ENCODE measurements at places on chromosomes 3 and 15. TPM values are rescaled to one million over a fixed set of nuclear protein-coding genes. Genes with fewer than 3 reads are reported as not detected.

DPPA2 gene
- not detected for total RNA-seq

LDHAL6B gene
- total RNA-seq: not detected

DNA sequence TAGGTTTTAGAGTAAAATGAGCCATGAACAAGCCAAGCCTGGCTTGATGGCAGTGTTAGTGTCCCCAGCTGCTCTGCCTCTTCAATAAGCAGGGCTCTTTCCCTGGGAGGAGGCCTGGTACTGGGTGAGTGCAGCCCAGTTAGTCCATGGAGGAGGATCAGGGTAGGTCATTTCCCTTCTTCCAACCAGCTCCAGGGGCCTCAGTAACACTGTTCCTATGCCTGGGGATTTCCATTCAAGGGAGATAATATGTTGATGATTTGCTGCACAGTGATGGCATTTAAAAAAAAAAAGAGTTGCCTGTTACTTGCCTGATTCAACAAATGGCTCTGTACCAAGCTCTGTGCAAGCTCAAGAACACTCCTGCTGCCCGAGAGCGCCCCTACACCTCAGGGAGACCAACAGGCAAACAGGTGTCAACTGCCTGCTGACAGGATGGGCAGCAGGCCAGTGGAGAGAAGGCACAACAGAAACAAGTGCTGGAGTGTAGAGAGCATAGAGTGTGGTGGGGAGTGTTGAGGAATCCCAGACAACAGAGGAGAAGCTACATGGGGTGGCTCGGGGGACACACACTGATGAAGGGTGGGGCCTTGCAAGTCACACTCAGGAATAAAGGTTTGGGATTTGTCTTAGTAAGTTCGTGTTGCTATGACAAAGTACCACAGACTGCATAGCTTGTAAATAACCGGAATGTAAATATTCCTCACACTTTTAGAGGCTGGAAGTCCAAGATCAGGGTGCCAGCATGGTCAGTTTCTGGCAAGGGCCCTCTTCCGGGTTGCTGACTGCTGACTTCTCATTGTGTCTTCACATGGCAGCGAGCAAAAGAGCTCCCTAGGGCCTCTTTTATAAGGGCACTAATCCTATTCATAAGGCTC is 78.6 kb upstream of the PXYLP1 start:
- DNase-seq: no peak

- DNase-seq: peak; percentile 81
Measured at GRCh38 chr15:61479613-61480012, 250.5 kb upstream of the RORA start.

DNA sequence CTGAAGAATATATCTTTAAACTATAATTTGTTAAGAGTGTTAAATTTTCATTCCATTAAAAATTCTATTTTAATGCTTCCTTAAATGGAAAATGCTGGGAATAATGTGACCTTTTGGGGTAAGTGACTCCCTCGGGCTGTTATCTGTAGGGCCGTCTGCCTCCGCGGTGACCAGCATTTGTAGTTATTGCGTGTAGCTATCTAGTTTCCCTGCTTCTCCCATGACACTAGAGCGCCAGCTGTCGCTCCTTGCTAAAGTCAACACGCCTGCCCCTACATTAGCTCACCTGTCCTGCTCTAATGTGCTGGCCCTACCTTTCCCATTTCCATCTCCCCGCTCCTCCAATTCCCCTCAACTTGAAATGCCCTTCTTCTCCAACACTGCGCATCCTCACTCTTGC is 12.4 kb upstream of the CHRM5 start:
- no peak for DNase-seq

CPNE9 gene
- total RNA-seq: not detected

DNA sequence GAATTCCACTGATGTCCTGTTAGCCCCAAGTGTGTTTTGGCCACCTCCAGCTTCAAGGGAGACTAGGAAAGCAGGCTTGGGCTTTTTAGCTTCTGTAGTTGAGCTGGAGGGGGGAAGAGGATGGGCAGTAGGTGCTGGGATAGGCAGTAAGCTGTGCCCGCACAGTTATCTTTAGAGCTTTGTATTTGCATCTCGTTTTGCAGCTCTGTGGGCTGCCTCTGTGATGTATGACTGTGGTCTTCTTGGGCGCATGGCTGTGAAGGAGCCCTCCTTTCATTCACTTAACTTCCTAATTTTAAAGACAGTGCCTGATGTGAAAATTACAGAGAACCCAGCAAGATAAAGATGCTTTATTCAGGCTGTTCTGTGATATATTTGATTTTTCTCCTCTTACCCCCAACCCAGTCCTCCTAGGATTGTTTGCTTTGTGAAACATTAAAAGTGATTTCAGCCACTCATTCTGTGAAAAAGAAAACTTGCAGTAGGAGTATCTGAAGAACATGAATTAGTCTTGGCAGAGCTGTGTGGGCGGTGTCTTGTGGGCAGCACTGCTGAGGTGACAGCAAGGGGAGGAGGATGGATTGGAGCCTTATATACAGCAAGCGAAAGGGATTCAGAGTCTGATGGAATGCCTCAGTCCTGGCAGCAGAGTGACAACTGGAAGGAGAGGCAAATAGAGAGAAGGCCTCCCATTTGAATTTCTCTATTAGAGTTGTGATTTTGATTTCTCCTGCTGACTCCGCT is 74.3 kb downstream of the LARS2 start:
- no peak for DNase-seq

GRCh38 chr3:50624634-50625033 is 7.7 kb downstream of the MAPKAPK3 start:
- peak; percentile 44 for DNase-seq

CLSTN2 gene
- total RNA-seq: 0.23 TPM

- DNase-seq: no peak
Measured at GRCh38 chr3:100591411-100591810, 18.0 kb upstream of the ADGRG7 start.
